Daoy (cell line): ENCODE measurements at places on chromosomes 5 and 9.

- DNase-seq, result no peak
These were observed 7.3 kb upstream of the TSPAN17 start for GRCh38 chr5:176639981-176640380.

GRCh38 chr9:19049917-19050636, 850 bp downstream of the RRAGA start:
- DNase-seq, result peak; percentile 5

DNA sequence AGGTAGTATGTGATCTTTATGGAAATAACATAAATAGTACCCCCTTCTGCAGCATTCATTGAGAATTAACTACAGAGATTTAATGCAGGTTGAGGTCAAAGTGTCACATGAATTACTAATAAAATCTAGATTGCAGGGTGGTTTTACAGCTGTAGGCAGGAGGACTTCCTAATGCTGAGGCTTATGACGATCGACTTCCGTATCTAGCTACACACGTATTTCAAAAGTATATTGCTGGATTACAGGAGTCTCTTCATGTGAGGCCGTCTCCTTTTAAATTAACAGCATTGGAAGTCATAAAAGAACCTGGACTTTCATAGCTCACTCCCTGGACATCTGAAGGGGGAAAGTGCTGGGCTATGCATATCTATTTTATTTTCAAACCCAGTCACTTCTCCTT, 180.9 kb downstream of the OSTF1 start:
- DNase-seq, result no peak

- no peak for DNase-seq
These were observed 1024.3 kb downstream of the NR2F1-AS1 start for GRCh38 chr5:92556747-92557146.

- DNase-seq, result no peak
These were observed 189.4 kb downstream of the TENT4A start for GRCh38 chr5:6902597-6902996.

DNA sequence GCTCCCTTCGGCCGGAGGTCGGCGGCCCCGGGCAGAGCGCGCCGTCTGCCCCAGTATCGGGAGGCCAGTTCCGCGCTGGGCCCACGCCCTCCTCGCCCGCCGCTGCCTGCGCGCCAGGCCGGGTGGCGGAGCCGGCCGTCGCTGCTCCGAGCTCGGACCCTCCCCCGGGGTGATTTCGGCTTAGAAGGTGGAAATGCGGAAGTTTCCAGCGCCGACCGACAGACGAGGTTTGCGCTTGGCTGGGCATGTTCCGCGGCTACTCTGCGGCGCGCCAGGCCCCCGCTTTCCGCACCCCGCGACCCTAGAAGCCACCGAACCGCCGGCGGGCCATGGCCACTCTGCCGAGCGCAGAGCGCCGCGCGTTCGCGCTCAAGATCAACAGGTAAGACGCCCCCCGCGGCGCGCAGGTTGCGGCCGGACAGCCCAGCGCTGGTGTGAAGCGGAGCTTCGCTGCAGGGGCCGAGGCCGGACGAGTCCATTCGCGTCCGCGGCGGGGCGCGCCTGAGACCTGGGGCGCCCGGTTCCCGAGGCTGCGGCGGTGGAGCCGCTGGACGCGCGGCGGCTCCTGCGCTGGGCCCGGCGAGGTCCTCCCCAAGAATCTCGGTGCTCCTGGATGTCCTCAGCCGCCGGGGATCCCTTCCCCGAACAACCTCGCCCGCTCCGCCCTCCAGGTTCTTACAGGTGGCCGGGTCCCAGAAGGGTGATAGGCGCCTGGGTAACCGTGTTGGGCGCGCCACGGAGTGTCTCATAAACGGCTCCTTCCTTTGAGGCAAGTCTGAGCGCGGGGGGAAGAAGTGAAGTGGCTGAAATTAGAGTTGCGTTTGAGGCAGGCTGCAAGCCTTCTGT, at the start of gene DOCK8:
DOCK8 (plus strand) TSS at position 218 of the 846 bp plus-strand sequence; CDS start at position 330, 112 bp downstream.
- DNase-seq, result peak; percentile 84

DNA sequence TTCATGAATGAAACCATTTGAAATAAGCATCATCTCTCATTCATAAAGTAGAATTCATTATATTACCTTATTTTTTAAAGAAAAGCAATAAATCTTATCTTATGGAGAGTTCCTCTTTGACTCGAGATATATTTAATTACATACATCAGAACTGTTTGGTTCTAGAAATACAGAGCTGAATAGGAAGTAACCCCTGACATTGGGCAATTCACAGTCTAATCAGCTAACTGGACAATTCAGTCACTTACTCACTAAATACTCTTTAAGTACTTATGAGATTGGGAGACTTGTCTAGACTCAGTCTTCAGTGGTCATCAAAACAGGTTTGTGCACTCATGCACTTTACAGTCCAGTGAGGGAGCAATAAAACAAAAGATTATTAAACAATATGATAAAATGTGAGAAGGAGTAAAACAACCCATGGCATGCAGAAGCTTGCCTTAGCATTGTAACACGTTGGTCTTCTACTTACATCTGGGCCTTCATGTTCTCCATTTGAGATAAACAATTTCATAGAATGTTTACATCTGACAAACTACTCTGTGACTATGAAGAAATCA, 11.5 kb upstream of the FBXO38 start:
- no peak for DNase-seq

DNA sequence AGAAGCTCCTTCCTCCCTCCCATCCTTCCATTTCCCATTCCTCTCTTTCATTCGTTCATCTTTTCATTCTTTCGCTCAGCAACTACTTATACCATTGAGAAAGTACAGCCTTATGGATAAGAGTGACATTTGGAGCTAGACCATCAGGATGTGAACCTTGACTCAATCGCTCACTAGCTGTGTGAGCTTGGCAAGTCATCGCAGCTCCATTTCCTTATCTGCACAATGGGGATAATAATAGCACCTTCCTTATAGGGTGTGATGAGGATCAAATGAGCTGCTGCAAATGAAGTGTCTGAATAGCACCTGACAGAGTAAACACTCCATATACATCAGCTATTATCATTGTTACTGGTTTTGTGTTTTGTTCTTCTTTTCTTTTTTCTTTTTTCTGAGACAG, 28.1 kb upstream of the SYNPO start:
- no peak for DNase-seq

GRCh38 chr5:148474025-148474511, 90.3 kb downstream of the FBXO38 start:
- DNase-seq, result peak; percentile 35

- peak; percentile 27 for DNase-seq
These were observed 88.0 kb downstream of the SLC44A1 start for GRCh38 chr9:105332471-105332870.

DNA sequence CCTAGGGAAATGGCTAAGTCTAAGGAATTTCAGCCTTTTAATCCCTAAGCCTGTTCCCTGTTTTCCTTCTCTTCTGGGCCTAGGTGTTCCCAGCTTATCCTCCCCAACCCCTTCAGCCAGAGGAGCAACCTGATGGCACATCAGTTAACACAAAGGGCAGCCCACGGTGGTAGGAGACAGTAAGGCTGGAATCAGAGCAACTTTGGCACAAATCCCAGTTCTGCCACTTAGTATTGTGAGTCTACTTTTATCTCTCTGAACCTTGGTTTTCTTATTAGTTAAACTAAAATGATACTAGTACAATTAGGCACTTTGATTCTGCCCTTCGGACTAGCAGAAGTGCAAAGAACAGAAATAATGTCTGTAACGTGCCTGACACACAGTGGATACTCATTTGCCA, 246.8 kb downstream of the SAXO1 start:
- no peak for DNase-seq

GRCh38 chr9:37559125-37559524, 17.1 kb downstream of the FBXO10 start:
- DNase-seq, result no peak

DNA sequence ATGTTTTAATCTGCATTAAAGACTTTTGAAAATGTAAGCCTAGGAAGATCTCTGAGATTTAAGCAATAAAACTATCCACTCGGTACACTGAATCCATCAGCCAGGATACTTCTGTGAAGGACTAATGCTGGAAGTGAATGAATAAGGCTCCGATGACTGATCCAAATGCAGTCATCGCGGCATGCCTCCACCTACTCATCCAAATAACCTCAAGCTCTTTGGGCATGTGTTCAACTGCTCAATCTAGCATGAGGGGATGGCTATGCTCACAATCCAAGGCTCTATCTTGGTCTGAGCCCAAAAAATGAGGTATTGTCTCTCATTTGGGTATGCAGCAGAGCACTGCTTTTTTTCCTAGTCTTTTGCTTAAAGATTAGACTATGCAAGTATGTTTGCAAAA, 19.2 kb downstream of the MARCHF3 start:
- peak; percentile 91 for DNase-seq
